Glutamatergic neuron (in vitro differentiated cells): ENCODE measurements at places on chromosomes 6 and 20. TPM values are rescaled to one million over a fixed set of nuclear protein-coding genes. Genes with fewer than 3 reads are reported as not detected.

DNA sequence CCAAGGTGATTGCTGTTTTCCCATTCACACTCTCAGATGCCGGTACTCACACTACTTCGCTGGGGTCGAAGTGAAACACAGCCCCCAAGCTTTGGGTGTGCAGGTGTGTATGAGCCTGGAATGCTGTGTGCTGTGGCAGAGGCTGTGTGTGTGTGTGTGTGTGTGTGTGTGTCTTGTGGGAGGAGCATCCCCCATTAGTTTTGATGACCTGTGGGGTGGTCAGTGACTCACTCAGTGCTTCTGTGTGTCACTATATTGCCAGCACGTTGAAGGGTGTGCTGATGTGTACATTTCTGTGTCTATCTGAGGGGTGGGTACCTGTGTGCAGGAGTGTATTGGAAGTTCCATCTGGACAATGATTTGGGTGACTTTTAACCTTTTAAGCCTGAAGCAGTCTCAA is 5.0 kb upstream of the SLC12A5 start:
- H3K4me1 ChIP-seq = peaks cover 21% of the 10 kb centered on the region
- H3K4me3 ChIP-seq = no peak overlapping the region
- no peak for DNase-seq
- H3K36me3 ChIP-seq = no peaks in the 10 kb centered on the region

DNA sequence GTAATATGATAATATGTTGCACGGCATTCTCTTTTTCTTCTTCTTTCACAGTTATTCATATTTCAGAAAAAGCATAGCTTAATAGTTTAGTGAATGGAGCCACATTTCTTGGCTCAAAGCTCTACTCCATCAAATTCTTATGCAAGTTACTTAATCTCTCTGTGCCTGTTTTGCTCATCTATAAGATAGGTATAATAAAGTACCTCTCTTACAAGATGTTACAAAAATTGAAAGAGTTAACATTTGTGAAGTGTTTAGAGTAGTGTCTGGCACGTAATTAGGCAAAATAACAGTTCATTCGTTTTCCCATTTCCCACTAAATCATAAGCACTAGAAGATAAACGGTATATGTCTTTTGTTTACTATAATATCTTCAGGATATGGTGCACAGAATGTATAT is 1304.4 kb upstream of the EYS start:
- no peaks in the 10 kb centered on the region for H3K4me1 ChIP-seq
- no peak overlapping the region for H3K27ac ChIP-seq
- H3K27me3 ChIP-seq = no peaks in the 10 kb centered on the region

GRCh38 chr20:35600176-35600992 is 15.2 kb upstream of the SPAG4 start:
- H3K36me3 ChIP-seq = no peaks in the 10 kb centered on the region
- H3K4me1 ChIP-seq = peaks cover 4% of the 10 kb centered on the region
- no peak overlapping the region for H3K4me3 ChIP-seq
- peaks cover 14% of the 10 kb centered on the region for H3K27me3 ChIP-seq
- no peak overlapping the region for H3K27ac ChIP-seq

ISM1 gene
- 0.32 TPM for total RNA-seq

DNA sequence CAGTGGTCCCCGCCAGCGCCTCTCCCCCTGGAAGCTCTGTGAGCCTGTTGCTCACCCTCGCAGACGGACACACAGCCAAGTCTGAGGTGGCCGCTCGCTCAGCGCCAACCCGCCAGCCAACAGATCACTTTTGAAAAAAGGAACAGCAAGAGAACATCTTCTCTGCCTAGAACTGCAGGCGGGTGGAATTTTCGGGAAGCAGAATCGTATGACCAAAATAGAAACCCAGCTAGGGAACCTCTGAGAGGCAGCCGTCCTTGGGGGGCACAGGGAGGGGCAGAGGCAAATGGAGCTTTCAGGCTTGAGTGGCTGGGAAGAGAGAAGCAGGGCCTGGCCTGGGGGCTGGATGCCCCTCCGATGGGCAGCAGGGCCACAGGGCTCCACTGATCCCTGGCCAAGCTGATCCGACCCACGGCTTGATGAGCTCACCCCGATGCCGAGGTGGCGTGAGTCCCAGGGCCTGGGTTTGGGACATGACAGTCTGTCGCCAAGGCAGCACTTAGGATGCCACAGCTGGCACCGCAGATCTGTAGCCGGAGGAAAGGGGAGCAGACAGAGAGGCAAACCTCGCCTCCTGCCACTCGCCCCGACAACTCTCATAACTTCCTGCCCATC is 9.8 kb downstream of the NFATC2 start:
- no peak overlapping the region for H3K27ac ChIP-seq
- no peak overlapping the region for H3K4me3 ChIP-seq
- peaks cover 7% of the 10 kb centered on the region for H3K4me1 ChIP-seq
- H3K27me3 ChIP-seq = no peaks in the 10 kb centered on the region

GRCh38 chr6:39808964-39809363 is 16.8 kb downstream of the DAAM2 start:
- no peaks in the 10 kb centered on the region for H3K4me1 ChIP-seq
- H3K27me3 ChIP-seq = peaks cover 4% of the 10 kb centered on the region
- no peaks in the 10 kb centered on the region for H3K36me3 ChIP-seq
- H3K27ac ChIP-seq = no peak overlapping the region
- H3K4me3 ChIP-seq = no peak overlapping the region

CRISP2 gene
- total RNA-seq = not detected

ITPR3 gene
- total RNA-seq = 0.34 TPM

- peaks cover 13% of the 10 kb centered on the region for H3K27me3 ChIP-seq
- DNase-seq = no peak
Measured at GRCh38 chr20:3471397-3472021, 691 bp downstream of the ATRN start.

- peaks cover 45% of the 10 kb centered on the region for H3K4me1 ChIP-seq
- H3K27ac ChIP-seq = peak overlapping the region; percentile 99
- no peak for DNase-seq
- peaks cover 18% of the 10 kb centered on the region for H3K27me3 ChIP-seq
- peak overlapping the region; percentile 42 for H3K4me3 ChIP-seq
- no peaks in the 10 kb centered on the region for H3K36me3 ChIP-seq
Measured at GRCh38 chr6:43115365-43115764, 39.3 kb downstream of the PTK7 start.

DNA sequence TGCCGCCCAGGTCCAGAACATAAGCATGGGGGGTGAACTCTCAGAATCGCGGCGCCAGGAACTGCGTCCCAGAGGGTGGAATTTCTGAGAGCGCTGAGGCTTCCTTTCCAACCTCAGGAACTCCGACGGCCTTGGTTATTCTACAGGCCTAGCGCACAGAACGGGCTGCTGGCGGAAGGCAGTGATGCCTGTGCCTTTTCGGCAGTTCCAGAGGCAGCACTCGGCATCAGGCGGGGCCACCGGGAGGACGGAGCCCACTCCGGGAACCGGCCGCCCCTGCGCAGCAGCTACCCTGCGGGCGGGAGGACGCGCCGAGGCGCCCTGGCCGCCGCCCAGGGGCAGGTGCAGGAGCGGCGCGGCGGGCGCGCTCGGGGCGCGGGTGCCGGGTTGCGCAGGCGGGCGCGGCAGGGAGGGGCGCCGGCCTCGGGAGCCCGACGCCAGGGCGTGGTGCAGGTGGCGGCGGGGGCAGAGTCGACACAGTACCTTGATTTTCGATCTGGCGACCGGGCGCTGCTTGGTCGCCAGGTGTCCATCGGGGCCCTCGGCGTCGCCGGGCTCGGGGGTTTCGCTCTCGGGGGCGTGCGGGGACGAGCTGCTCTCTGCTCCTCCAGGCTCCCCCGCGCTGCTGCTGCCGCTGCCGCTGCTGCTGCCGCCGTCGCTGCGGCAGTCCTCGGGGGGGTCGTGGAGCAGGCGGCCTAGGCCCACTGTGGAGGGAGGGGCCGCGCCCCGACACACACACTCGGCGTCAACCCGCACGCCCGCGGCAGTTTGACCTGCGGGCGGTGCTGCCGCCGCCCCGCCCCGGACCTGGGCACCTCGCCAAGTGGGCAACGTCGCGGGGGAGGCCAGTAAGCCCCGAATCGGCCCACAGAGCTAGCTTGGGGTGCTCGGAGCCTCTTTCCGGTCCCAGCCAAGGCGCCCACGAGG is 1.3 kb downstream of the OVOL2 start:
- peak; percentile 48 for DNase-seq
- H3K27me3 ChIP-seq = peaks cover 25% of the 10 kb centered on the region
- H3K36me3 ChIP-seq = no peaks in the 10 kb centered on the region
- H3K27ac ChIP-seq = no peak overlapping the region
- H3K4me1 ChIP-seq = peaks cover 3% of the 10 kb centered on the region

DNA sequence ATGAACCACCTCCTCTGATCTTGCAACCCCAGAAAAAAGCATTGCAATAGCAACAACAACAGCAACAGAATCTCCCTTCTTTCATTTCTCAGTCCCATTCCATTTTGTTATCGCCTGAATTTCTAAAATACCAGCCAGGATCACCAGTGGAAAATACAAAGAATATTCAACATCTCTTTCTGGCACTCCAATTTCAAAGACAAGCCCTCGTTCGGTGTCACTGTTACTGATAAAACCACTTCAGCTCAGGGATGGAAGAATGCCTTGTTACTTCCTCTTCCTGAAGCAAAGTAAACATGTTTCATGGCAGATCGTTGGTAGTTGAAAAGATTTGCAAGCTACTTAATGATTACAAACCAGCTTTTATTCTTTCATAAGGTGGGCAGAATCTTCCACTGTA is 94.0 kb upstream of the SPTLC3 start:
- H3K27me3 ChIP-seq = peaks cover 3% of the 10 kb centered on the region
- DNase-seq = no peak
- no peak overlapping the region for H3K27ac ChIP-seq
- no peaks in the 10 kb centered on the region for H3K36me3 ChIP-seq
- H3K4me1 ChIP-seq = peaks cover 10% of the 10 kb centered on the region

SLC22A7 gene
- total RNA-seq = 0.34 TPM

CLDN20 gene
- not detected for total RNA-seq

NRSN1 gene
- total RNA-seq = 5.7 TPM

DNA sequence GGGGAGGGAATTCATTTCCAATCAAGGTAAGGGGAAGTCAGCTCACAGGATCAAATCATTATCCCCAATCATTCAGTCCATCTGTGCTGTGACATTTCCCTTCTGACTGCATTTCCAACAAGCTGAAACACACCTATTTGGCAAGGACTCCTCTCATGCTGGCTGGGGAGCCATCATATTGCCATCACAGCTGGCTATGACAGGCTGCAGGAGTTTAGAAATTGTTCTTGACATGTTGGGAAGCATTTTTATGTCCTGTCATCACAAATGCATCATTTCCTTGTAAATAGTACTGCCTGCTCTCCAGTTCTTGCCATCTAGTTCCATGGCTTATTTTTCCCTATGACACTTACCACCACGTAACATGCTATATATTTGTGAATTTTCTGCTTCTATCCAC is 113.9 kb upstream of the TMEM170B start:
- DNase-seq = no peak
- no peaks in the 10 kb centered on the region for H3K36me3 ChIP-seq
- H3K27ac ChIP-seq = no peak overlapping the region

ACOT8 gene
- total RNA-seq = 33.8 TPM

CD93 gene
- not detected for total RNA-seq

- no peaks in the 10 kb centered on the region for H3K36me3 ChIP-seq
- H3K27ac ChIP-seq = peak overlapping the region; percentile 72
- H3K27me3 ChIP-seq = no peaks in the 10 kb centered on the region
- DNase-seq = peak; percentile 24
Measured at GRCh38 chr6:132927713-132928112, 113.3 kb downstream of the RPS12 start.

DNA sequence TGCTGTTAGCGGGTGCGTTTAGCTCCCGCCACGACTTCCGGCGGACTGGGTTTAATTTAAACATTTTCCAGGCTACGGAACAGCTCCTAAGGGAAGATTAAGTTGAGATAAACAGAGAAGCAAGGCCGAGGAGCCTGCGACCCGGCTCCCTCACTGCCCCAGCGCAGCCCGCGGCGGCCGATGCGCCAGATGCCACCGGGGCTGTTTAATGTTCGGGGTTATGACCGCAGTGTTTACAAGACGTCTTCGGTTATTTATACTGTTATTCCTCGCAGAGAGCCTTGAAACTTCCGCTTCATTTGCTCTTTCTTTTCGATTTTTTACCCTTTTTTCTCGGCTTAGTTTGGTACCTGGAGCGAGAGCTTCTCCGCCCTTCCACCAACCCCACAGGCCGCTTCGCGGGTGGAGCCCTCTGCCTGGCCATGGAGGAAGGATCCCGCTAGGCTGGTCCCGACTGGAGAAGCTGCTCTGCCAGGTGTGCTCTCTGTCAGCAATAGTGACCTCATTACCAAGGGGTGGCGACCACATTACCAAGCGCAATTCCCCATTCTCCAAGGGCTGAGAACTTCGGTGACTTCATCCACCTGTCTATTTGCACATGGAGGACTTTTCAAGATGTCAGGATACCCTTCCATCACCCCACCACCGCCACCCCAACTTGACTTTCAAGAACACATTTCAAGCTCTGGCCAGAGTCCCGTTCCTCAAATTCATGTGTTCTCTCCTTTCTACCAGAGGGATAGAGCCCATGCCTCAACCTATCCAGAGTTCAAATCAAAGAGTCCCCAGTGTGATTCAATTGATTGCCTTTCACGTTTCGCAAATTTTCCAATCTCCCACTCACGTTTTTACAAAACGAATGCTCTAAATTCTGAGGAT is 4.1 kb downstream of the TCF21 start:
- peaks cover 44% of the 10 kb centered on the region for H3K27me3 ChIP-seq
- DNase-seq = peak; percentile 36
- peaks cover 18% of the 10 kb centered on the region for H3K4me1 ChIP-seq
- H3K4me3 ChIP-seq = peak overlapping the region; percentile 83
- H3K36me3 ChIP-seq = peaks cover 6% of the 10 kb centered on the region
- H3K27ac ChIP-seq = peak overlapping the region; percentile 3

DNA sequence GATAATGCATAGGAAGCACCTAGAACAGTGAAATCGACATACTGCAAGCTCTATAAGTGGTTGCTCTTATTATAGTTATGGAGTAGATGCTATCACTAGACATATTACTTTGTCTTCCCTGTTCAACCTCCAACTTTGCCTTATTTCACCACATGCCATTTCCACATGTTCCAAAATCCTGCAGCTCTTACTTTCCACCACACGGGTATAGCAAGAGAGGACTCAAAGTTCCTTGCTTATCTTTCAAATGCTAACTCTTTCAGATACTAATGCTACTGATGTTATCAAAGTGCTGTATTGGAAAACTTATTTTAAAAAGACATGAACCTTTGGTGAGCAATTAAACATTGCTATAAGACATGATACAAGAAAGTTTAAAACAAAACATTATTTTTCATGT is 1130.1 kb downstream of the HACE1 start:
- no peak for DNase-seq
- H3K36me3 ChIP-seq = no peaks in the 10 kb centered on the region
- H3K27ac ChIP-seq = no peak overlapping the region
- no peaks in the 10 kb centered on the region for H3K4me1 ChIP-seq
- no peak overlapping the region for H3K4me3 ChIP-seq
- H3K27me3 ChIP-seq = no peaks in the 10 kb centered on the region

DNA sequence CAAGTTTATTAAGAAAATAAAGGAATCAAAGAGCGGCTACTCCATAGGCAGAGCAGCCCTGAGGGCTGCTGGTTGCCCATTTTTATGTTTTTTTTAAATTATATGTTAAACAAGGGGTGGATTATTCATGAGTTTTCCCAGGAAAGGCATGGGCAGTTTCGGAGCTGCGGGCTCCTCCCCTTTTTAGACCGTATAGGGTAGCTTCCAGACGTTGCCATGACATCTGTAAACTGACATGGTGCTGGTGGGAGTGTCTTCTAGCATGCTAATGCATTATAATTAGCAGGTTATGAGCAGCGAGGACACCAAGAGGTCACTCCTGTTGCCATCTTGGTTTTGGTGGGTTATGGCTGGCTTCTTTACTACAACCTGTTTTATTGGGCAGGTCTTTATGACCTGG is 301.8 kb downstream of the TFAP2C start:
- H3K27ac ChIP-seq = no peak overlapping the region
- no peak overlapping the region for H3K4me3 ChIP-seq
- H3K36me3 ChIP-seq = no peaks in the 10 kb centered on the region
- no peaks in the 10 kb centered on the region for H3K27me3 ChIP-seq
